ENCODE measurements at places on chromosomes 6 and 20.

DNA sequence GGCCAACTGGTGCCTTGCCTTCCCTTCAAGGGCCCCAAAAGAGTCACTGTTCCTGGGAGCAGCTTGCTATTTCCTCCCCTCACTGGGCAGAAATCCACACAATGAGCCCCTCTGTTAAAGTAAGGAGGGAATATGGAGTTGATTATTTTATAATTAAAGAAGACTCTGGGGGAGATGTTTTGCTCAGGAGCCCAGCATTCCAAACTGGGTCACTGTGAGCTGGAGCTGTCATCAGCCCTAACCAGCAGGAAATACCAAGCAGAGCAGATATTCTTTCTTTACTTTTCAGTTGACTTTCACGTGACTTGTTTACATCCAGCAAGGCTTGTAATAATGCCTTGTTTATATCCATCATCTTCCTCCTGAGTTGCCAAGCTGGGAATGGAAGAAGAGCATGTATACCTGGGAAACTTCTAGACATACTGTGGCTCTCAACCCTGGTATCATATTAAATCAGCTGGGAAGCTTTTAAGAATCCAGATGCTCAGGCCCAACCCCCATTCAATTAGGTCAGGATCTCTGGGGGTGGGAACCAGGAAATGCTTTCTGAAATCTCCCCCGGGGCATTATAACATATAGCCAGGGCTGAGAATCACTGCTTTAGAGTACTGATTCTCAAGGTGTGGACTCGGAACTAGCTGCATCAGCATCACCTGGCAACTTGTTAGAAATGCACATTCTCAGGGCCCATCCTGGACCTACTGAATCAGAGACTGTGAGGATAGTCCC lies 175.6 kb upstream of the MYLIP start:
- DNase-seq, result no peak

DNA sequence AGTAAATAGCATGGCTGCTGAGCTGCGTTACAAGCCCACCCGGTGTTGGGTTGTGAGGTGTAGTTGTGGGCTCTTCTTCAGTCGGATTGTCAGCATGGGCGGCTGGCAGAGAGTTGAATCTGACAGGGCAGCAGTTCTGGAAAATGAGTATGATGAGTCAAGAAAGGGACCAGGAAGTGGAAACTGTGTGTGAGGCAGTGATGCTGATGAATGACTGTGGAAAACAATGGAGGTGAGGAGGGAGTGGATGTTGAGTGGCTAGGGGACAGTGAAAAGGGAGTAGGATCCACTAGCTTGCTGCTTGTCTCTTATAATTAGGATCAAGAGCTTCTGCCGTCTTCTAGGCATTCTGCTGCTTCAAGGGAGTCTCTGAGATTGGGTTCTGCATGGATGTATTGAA lies 154.3 kb downstream of the ESR1 start:
- DNase-seq, result no peak

DNA sequence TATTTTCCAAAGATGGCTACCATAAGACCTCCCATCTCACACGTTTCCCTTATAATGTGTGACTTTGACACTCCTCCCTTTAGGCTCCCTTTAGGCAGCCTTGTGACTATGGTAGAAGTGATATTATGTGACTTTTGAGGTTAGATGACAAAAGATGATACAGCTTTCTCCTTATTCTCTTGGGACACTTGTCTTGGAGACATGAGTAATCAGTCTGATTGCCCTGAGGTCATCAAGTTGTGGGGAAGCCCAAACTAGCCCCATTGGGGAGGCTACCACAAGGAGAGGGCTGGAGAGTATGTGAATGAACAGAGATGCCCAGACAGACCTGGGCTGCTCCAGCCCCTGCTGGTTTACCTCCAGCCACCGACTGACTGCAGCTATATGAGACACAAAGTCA lies 10.6 kb upstream of the DLK2 start:
- DNase-seq, result no peak

DNA sequence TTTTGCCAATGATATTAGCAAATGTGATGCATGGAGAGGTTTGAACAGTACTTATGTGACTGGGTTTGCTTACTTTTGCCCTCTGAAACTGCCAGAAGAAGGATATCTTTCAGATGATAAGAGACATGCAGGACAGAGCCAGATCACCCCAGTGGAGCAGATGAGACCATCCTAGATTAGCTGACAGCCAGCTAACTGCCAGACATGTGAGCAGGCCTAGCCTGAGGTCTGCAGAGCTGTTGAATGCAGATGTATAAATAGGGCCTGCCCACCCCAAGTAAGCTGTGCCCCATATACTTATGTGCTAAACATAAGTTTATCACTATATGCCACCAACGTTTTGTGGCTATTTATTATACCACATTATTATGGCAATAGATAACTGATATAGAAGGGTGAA lies 5.9 kb downstream of the ZSCAN31 start:
- no peak for DNase-seq

DNA sequence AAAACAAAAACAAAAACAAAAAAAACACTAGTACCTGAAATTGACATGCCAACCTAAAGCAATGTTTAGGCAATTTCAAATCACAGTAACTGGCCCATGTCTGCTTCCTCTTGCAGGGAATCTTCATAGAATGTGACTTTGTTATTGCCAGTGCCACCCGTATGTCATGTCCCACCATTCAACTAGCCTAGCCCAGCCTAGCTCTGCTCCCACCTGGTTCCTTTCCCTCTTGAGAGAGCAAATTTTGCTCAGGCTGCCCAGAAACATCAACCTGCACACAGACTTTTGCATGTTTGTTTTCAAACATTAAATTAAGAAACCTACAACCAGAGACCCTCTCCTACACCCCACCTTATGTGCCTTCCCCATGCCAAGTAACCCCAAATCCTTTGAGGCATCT lies 124.8 kb upstream of the SLC2A12 start:
- DNase-seq, result no peak

DNA sequence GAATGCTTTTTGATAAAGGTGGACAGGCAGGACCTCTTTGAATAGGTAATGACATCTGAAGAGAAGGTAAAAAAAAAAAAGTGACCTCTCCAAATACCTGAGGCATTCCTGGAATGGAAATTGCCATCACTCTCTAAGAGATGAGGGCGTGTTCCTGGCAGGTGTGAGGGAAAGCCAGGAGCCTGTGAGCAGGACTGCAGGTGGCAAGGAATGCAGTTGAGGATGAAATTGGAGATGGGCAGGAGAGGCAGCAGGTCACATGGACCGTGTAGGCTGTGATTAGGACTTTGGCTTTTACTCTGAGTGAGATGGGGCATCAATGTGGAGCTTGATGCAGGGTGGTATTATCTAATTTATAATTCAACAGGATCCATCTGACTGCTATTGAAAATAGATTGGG lies 227.4 kb downstream of the LRFN2 start:
- DNase-seq, result no peak

DNA sequence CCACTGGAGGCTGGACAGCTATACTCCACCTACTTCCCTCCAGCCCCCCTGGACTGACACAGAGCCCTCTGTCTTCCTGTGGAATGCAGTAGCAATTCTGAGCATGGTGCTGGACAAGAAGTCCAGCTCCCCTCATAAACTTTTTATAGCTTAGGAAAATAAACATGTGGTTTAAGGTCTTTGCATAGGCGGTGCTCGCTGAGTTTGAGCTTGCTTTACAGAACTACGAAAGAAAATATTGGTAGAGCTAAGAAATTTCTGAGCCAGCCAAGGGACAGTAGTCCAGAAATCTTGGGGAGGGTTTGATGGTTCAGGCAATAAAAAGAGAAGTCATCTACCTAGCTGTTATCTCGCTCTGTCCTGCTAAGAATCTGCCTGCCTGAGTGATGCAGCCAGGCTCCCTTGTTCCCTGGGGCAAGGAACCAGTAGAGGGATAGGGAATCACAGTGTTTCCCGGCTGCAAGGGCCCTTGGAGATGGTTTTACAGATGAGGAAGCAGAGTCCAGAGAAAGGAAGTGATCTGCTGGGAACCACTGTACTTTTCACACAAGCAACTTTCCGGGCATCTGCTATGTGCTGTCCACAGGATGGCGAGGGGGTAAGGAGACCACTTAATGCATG lies 343.4 kb downstream of the CDC5L start:
- DNase-seq, result no peak

DNA sequence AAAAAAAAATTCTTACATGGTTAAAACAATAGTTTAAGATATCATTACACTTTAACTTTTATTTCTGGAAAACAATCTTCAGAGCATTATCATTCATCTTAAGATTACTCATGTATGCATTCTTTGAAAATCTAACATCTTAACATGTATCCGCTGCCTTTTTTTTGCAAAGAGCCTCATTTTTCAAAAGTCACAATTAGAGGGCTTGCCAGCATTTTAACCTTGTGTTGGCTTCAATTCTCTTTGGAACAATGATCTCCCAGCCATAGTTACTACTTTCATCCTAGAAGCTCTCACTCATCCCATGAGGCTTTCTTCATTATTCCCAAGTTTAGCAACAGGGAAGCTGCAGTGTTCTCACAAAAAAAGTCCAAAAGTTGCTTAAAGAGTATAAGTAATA lies 330.8 kb downstream of the BCKDHB start:
- no peak for DNase-seq

DNA sequence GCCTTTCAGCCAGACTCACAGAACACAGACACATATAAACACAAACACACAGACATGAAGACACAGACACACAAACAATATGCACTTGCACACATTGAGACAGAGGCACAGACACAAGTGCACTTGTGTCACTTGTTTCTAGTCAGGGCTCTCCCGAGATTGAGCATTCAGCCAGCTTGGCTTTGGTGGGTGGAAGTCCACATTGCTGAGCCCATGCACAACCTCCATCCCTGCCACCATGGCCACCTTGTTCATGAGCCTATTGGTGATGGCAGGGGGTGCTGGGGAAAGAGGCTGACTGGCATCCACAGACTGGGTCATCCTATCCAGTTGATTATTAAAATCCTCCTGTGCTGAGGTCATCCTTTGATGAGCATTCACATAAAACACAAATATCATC lies 11.5 kb upstream of the CST7 start:
- DNase-seq, result no peak

DNA sequence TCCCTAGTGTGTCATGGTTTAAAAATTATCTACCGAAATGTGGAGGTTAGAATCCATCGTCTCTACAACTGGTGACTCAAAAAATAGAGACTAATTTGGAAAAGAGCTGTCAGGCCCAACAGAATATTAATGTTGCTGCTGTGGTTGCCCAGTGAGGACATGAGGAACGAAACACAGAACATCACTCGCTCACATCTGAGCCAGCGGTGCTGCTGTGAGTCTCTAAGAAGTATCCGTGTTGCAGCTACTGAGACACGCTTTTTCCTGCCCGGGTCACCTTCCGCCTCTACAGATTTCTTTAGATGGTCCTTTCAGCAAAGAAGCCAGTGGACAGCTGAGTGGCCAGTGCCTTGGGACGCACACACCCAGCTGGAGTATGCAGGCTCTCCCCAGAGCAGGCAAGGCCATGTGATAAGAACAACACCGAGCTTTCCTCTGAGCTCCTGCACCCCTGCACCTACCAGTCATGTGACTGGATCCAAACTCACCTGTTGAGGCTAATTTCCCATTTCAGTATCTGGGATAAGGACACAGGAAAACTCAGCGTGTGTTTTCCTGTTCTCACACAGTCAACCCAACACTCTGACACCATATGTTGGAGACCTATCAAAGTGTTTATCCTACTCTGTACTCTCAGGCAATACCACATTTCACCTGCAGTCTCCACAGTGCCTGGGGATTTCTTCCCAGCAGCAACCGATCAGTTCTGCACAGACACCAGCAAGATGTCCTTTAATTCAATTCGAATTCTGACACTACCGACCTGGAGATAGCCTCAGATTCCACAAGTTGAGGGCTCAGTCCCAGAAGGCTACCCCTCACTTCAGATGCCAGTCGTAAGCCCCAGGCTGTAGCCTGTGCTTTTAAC lies 119.0 kb upstream of the RPS6KA2 start:
- DNase-seq, result no peak

DNA sequence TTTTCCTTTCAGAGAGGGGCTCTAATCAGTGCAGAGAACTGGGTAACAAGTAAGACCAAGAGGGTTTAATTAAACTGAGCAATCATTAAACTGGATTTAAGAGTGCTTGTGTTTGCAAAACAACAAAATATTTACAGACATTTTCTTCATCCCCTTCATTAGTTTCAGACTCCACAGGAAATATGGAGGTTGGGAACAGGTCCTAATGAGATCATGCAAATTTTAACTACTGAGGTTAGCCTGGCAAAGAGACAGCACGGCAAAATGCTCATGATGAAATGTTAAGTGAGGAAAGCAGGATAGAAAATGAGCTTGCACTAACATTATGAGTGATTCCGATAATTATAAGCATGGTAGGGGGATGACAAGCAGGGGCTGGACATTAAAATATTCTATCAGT lies 268.9 kb downstream of the PTPRT start:
- no peak for DNase-seq

DNA sequence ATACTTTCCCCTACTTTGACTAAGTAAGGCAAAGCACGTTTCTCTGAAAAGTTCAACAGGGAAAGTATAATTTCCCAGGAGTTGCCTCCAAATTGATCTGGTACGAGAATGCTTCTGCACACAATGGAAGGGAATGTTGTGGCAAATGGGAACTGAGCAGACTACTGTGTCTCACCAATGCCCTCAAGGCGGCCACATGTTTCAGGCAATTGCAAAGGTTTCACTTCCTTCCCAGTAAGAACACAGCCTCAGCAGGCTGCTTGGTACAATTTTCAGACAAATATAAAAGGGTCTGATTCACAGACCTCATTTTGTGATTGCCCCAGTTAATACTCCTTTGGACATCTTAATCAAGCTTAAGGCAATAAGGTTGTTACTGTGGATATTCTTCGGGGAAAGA lies 71.2 kb downstream of the KIAA0319 start:
- DNase-seq, result no peak

- no peak for DNase-seq
Measured at GRCh38 chr6:111274593-111275217, 187.4 kb downstream of the SLC16A10 start.

DNA sequence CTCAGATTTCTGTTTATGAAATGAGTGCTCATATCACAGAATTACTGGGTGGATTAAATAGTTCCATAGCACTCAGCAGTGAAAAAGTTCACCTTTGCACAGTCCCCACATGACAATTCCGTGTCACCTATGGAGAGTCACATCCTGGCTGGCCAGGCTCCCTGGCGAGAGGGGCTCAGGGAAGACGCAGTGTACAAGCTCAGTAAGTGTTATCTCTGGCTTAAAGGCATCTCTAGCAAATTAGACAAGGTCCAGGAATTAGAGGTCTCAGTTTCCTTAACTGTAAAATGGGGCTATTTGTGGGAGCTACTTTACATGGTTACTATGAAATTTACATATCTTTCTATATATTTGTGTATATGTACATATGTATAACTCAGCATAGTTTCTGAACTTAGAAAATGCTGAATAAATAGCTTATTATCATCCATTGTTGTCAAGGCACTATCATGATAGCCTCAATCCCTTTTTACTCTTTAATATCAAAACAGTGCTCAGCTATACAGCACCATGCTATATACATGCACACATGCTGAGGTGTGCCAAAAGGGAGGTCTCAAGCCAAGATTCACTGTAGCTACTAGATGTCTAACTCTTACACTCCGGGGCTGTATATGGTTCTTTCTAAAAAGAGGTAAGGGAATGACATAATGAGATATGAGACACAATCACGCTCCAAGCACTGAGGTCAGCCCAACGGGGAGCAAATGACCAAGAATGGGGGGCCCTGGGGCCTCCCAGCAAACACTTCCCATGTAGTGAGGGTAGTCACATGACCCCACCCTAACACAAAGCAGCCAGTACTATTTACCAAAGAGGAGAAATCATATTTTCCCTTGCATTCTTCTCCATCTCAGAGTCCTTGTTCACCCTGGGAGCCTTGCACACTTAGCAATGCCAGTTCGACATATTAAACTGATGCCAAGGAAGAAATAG lies 59.4 kb downstream of the SLC22A23 start:
- no peak for DNase-seq

- DNase-seq, result no peak
Measured at GRCh38 chr6:5379647-5380242, 118.4 kb downstream of the FARS2 start.
